ENCODE measurements at places on chromosomes 6 and 20. TPM values are rescaled to one million over a fixed set of nuclear protein-coding genes. Genes with fewer than 3 reads are reported as not detected.

The ZNF343 gene
- 15.3 TPM for total RNA-seq

The CDH4 gene
- total RNA-seq = 0.10 TPM

The CD24 gene
- 3.3 TPM for total RNA-seq

The TGM6 gene
- total RNA-seq = not detected

The C20orf144 gene
- total RNA-seq = not detected

The SEMG1 gene
- not detected for total RNA-seq

The LY6G5C gene
- total RNA-seq = 0.85 TPM

The TRAPPC3L gene
- total RNA-seq = not detected

The TMEM170B gene
- 2.2 TPM for total RNA-seq

The MDFI gene
- 0.33 TPM for total RNA-seq

The SEL1L2 gene
- total RNA-seq = not detected

The CYP24A1 gene
- 0.26 TPM for total RNA-seq

The SYCP2L gene
- total RNA-seq = not detected

The MAP3K5 gene
- 21.6 TPM for total RNA-seq

The CCN6 gene
- 0.10 TPM for total RNA-seq

The CAGE1 gene
- total RNA-seq = 0.07 TPM

The PRICKLE4 gene
- total RNA-seq = 0.36 TPM

The CD93 gene
- total RNA-seq = 1.6 TPM

The PCIF1 gene
- 13.9 TPM for total RNA-seq

The SRSF12 gene
- total RNA-seq = 0.03 TPM

The BEND3 gene
- total RNA-seq = 2.5 TPM

The DLL1 gene
- total RNA-seq = 0.78 TPM

The HLA-DQB1 gene
- total RNA-seq = not detected

The BPIFB2 gene
- not detected for total RNA-seq

The SLC26A8 gene
- total RNA-seq = 0.07 TPM

The PRR18 gene
- not detected for total RNA-seq

The PROKR2 gene
- total RNA-seq = not detected

The LPIN3 gene
- total RNA-seq = 8.3 TPM

Measured in smooth muscle cell of the pulmonary artery (primary cell).